GM12892 (cell line): ENCODE measurements at places on chromosomes 4 and X.

DNA sequence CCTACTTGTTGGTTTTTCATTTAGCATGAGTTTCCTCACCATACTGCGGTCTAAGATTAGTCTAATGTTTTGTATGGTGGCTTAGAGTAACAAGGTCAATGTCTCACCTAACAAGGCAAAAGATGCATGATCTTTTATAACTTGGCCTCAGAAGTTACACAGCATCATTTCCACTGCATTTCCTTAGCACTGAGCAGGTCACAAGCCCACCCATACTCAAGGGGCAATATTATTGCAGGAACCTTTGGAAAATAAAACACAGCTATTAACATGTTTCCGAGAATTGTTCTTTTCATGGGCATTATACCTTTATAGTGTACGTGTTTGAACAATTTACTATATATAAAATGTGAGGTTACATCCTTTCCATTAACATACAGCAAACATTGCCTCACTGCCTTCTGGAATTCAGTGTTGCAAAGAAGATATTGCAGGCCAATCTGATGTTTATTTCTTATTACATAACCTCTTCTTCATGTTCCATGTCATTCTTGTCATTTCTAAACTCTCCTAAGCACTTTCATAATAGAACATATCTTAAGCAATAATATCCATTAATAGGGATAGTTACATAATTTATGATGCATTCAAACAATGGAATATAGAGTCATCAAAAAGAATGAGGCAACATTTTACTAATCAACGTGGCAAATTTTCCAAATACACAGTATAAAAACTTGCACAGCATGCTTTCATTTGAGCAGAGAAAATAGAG lies 153.8 kb downstream of the AREG start:
- no peak for DNase-seq

- DNase-seq = no peak
These were observed 149.3 kb downstream of the DMD start for GRCh38 chrX:33062041-33062440.

- no peak for DNase-seq
These were observed 571.2 kb upstream of the FAT1 start for GRCh38 chr4:187294861-187295260.

DNA sequence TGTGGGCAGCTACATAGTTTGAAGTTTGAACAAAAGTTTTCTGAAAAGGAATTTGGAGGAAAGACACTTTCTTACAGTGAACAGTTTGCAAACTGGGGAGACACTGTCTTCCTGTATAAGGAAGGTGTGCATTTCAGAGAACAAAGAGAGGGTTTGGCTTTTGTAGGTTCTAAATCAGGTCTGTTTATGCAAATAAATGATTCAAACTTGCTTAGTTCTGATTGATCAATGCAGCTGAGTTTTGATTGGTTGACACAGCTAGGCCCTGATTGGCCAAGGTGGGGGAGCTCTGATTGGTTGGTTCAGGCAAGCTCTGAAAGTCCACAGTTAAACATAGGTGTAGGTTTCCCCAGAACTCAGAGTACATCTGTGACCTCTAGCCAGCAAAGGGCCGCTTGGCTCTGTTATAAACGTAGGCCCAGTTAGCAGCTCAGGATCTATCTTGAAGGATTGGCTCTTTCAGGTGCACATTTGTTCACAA lies 63.0 kb upstream of the ENPP6 start:
- peak; percentile 54 for DNase-seq

DNA sequence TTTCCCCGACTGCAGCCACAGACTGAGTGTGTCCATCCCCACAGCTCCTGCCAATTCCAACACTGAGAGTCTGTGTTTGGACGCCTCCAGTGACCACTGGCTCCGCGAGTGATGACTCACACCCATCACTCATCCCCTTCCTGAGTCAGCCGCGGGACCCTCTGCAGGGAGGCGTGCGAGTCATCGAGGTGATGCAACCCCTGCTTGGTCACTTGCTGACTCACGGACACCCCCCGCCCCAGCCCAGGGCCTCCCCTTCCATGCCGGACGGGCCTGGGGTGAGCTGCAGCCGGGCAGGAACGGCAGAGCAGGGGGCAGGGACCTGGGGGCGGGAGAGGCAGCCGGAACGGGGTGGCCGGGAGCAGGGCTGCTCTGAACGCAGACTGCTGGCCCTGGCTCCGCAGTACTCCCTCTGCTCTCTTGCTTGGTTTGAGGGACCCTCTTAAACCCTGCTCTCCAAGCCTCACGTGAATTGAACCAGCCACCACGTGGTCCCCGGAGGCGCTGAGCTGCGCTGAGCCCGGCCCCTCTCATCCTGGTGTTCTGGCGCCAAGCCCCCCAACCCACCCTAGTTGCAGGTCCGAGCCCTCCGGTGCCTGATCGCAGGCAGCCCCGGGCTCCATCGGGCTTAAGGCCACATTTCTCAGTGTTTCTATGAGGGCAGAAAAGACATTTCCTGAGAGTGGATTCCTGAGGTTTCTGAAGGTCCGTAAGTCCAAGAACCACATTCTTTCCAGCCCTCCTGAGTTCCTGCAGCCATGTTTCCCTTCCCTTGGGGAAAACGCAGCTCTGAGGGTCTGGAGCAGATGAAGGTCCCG lies 32.4 kb downstream of the FGFRL1 start:
- DNase-seq = peak; percentile 21

DNA sequence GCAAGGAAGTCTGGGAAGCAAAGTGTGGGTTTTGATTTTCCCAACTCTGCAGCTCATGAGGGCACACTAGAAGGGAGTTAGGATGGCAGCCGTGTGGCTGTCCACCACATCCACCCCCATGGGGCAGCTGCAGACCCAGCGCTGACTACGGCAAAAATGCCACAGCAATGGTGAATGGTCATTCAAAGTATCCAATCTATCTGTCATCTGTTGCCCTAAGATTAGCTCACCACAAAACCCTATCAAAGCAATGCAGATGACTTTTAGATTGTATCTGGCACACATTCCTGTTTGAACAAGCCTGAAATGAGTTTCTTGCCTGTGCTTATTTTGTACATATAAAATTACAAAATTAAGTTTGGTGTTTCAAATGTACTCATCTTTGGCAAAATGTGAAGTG lies 29.7 kb upstream of the HPSE start:
- no peak for DNase-seq

GRCh38 chr4:184066584-184067300 lies 150.9 kb downstream of the ENPP6 start:
- DNase-seq = no peak

DNA sequence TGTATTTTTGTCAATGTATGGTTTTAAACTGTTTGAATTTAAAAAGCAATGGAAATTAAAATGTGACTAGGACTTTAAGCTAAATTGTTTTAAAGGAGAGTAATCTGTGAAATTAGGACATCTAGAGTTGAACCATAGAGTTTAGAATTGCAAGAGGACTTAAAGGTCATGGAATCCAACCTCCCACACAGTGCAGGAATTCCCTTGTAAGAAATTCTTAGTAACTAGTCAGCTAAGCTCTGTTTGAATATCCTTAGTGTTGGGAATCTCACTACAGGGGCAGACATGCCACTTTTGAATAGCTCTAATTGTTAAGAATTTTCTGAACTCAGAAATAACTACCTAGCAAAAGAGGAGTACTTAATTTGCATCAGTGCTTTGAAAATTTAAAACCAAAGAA lies 292.9 kb downstream of the IL1RAPL1 start:
- DNase-seq = no peak

- no peak for DNase-seq
These were observed 324.1 kb downstream of the TLL1 start for GRCh38 chr4:166197166-166197565.

- DNase-seq = no peak
These were observed 7.1 kb downstream of the FAT4 start for GRCh38 chr4:125321709-125322365.

DNA sequence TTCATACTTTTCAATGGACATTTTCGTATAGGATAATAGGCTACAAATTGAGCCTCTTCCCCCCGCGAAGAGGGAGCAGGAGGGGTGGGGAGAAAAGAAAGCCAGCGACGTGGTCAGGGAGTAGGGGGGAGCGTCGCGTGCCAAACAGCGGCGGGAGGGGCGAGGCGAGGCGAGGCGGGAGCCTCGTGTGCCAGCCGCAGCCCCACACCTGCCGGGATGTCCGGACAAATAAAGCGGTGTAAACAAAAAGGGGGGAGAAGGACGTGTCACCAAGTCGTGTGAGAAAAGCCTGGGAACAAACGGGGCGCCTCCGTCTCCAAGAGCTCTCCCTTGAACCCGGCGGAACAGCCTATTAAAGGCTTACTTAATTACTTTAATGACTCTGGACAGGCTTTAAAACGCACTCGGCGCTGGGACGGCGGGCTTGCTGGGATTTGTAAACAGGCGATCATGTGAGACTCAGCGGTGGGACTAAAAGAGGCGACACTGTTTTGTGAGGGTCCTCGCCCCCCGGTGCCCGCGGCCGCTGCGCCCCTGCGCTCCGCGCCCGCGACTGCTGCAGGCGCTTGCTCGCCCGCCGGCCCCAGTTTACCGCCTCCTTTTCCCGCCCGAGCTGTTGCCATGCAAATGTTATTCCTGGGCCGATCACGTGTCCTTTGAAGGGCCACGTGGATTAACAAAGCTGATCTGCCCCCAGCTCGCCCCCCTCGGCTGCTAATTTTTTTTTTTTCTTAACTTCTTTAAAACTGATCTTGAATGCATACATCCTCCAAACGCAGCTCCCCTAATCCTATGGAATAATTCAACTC lies at the start of gene HELT:
TSS of gene HELT (plus strand) at position 527 of the 809 bp plus-strand sequence. CDS start 439 bp downstream, outside the sequence.
- DNase-seq = no peak

GRCh38 chr4:41839916-41840854 lies 91.7 kb upstream of the PHOX2B start:
- no peak for DNase-seq
